Stimulated activated CD8-positive, alpha-beta memory T cell treated with anti-CD3 and anti-CD28 coated beads, Interleukin-15, amount 100 ng/mL, for 48 hours (primary cell): ENCODE measurements at places on chromosomes 5 and 9.

DNA sequence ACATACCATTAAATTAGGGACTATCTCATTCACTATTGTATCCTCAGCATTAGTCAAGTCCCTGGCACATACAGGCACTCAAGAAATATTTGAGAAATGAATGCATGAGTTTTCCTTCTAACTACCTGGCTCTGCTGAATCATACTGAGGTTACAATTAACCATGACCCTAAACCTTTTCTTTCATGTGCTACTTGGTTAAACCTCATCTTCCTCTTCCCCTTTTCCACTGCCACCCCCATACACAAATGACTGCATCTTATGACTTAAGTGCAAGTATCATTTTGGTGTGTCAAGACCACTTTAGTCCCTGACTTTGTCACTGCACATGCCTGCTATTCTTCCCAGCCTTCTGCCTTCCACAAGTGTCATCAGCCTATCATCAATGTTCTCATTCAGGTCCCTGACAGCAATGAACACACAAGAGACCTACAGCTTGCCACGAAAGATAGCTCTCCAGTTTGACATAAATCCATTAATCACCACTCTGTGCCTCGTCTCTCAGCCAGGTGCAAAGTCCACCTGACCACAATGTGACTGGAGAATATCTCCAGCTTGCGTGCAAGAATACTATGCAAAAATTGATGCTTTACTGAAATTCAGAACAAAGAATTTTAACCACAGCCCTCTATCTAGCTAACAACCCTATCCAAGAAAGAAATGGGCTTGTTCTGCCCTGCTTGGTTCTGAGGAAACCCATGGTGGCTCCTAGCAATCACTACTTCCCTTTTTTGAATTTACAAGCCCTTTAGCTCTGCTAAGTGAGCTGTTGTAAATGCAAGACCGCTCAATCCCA lies 74.5 kb downstream of the MAPKAP1 start:
- peak; percentile 30 for DNase-seq

GRCh38 chr5:89573345-89573744 lies 690.4 kb upstream of the MEF2C start:
- DNase-seq, result no peak

DNA sequence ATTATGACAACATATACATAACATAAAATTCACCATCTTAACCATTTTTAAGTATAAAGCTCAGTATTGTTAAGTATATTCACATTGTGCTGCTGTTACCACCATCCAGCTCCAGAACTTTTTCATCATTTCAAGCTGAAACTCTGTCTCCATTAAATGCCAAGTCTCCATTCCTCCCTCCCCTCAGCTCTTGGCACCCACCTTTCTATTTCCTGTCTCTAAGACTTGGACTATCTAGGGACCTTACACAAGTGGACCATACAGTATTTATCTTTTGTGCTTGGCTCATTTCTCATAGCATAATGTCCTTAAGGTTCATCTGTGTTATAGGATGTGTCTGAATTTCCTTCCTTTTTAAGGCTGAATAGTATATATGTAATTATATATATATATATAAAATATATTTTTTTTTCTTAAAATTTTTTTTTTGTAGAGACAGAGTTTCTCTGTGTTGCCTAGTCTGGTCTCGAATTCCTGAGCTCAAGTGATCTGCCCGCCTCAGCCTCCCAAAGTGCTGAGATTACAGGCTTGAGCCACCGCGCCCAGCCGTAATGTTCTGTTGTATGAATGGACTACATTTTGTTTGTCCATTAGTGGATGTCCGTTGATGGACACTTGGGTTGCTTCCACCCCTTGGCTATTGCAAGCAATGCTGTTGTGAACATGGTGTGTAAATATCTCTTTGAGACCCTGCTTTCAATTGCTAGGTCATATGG lies 72.3 kb downstream of the EHMT1 start:
- DNase-seq, result no peak

DNA sequence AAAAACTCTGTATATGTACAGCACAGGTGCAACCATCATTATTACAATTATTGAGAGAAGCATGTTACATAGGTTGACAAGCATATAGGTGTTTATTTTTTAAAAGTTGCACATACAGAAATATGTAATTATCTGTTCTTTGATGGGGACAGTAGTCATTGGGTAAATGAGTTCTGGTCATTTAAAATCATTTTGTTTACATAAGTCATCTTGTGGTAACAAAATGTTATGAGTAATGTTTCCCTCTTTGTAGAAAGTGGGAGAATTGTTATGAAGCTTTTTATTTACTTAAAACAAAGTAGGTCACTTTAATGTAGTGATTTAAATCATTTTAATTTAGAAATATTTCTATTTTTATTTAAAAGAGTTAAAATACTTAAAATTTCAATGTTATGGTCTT lies 33.8 kb upstream of the FBXL17 start:
- DNase-seq, result no peak

GRCh38 chr5:96936431-96937320 lies 796 bp downstream of the LNPEP start:
- DNase-seq, result peak; percentile 35

GRCh38 chr5:169627551-169627950 lies 9.5 kb upstream of the DOCK2 start:
- no peak for DNase-seq

DNA sequence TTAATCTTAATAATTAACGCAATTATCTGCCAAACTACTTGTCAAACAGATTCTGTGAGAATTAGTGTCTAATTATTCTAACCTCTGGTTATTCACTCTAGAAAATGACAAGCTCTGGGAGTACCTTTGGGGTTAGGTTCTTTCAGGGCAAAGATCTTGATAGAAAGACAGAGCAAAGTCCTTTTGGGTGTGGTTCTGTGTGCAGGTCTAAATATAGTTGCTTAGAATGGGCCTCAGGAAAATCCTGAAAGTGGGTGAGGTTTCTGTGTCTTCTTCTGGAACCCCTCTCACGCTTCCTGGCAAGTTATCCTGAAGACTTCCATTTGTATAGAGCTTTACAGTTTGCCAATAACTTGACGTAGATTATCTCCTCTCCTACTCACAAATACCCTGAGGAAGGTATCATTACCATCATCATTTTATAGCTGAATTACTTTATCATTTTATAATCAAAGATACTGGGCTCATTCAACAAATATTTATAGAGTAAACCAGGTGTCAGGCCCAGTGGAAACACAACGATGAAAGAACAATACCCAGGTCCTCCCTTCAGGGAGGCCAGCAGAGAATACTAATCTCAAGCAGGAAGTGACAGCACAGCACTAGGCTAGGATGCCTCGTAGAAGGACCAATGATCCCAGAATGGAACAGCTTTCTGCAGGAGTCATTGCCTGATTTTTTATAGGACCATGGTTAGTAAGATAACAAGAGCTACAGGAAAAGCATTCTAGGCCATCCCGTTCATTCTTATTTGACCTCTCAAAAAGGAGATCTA lies 27.6 kb upstream of the LHFPL2 start:
- DNase-seq, result no peak

- DNase-seq, result no peak
Observed at GRCh38 chr9:118457171-118458000, 753.2 kb downstream of the TLR4 start.

- no peak for DNase-seq
Observed at GRCh38 chr9:126151686-126152134, 174.9 kb upstream of the MVB12B start.

- no peak for DNase-seq
Observed at GRCh38 chr5:161703528-161703927, 18.0 kb downstream of the GABRA6 start.

- no peak for DNase-seq
Observed at GRCh38 chr5:164054461-164054860, 549.0 kb downstream of the MAT2B start.

- DNase-seq, result no peak
Observed at GRCh38 chr9:131482343-131483006, 20.2 kb upstream of the POMT1 start.

DNA sequence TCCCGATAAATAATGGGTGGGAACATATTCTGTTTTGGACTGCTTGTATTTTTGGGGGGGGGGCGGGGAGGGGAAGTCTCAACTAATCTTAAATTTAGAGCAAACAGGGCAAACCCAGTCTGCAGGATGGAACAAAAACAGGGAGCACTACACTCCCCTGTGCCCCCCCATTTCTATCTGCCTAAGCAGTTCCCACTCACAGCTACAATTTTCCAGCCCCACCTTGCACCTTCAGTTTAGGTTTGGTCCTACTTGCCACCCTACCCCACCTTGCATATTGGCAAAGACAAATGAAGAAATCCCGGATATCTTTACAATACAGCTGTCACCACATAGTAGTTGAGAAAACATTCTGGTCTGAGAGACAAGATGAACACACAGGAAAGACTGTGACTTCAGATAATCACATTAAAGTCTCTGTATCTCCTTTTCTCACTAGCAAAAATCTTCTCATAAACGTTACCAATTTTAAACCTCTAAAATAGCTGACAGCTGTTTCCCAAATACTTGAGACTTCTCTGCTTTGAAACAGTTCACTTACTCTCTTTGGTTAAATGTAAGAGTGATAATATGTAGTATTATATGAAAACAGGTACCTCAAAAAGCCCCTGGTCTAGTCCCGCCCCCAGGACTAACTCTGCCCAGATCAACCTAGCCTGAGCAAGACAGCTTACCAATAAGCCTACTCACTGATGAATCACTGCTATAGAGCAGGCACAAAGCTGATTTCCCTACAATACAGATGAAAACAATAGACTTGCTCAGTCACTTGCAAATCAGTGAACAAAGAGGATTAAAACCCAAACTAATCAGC lies 5.2 kb upstream of the RAPGEF6 start:
- DNase-seq, result peak; percentile 32

DNA sequence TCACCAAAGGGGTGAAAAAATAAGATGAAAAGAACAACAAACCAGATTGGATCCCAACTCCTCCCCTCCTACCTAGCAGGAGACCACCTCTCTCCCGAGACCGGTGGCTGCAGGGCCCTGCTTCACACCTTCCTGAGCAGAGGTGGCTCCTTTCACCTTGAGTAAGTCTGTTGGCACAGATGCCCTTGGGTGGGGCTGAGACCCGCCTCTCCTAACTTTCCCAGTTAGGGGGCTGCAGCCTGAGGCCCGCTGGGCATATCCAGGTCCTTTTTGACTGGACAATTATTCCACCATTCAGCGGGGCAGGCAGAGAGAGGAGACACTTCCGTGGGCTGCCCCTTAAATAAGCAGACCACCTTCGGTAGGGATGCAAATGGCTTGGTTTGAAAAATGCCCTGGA lies 1.3 kb downstream of the SLC25A48 start:
- DNase-seq, result no peak

GRCh38 chr5:156783092-156783491 lies 67.0 kb upstream of the PPP1R2B start:
- no peak for DNase-seq
